NCI-H1436 treated with DMSO at 0.1 percent for 48 hours (cell line): ENCODE measurements at places on chromosomes 3 and 15.
A peak's percentile ranks its signal among the peaks of the same experiment; 100 is the strongest.

GRCh38 chr15:60760646-60761504 is 281.9 kb upstream of the ICE2 start:
- DNase-seq = no peak

GRCh38 chr15:45393851-45394250 is 15.5 kb upstream of the GATM start:
- no peak for DNase-seq

DNA sequence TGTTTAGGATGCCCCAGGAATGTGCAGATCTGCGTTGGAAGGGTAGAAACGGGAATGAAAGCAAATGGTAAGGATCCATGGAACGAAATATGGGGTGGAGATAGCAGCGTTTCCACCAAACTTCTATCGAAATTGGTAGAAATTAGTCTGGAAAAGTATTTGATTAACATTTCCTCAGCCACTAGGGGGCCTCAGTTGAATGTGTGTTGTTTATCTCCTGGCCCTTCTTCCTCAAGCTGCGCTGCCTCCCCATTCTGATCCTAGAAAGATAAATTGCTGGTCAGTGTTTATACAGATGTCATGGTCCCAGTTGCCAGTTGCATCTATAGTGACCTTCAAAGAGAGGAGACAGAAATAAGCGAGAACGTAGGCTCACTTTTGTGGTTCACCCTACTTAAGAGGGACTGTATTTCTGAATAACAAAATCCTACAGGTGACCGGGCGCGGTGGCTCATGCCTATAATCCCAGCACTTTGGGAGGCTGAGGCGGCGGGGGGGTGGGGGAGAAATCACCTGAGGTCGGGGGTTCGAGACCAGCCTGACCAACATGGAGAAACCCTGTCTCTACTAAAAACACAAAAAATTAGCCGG is 457.1 kb downstream of the SQOR start:
- DNase-seq = no peak

GRCh38 chr3:167480748-167481147 is 6.9 kb upstream of the SERPINI2 start:
- no peak for DNase-seq

- DNase-seq = no peak
These were observed 335.2 kb upstream of the MCTP2 start for GRCh38 chr15:93895976-93896770.

- DNase-seq = no peak
These were observed 5.2 kb downstream of the SETD5 start for GRCh38 chr3:9402410-9403228.

DNA sequence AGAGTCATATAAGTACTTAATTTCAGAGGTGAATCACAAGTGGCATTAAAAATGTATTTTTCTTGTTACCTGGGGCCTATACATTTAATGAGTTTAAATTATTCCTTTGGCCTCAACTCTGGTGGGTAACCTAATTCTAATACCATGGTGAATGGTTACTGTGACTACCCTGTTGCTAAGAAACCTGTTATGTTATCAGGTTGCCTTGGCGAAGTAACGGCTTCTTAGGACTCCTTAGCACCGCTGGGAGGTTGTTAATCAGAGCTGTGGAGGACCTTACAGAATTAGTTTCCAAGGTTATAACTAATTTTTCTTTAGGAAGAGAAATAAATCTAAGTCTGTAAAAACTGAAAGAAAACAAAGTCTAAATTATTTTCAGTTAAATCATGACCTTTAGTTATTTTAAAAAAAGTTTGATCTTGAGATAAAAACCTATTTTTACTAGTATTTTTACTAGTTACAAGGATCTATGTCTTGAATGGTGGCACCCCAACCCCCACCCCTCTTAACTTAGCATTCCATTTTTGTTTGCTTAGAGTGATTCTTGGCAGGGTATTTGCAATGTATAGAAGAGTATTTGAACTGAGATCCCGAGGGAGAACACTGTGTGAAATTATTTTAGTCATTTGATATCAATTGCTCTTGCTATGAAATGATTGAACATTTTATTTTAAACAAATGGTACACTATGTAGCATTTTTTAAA is 155.5 kb downstream of the FNDC3B start:
- peak; percentile 35 for DNase-seq

DNA sequence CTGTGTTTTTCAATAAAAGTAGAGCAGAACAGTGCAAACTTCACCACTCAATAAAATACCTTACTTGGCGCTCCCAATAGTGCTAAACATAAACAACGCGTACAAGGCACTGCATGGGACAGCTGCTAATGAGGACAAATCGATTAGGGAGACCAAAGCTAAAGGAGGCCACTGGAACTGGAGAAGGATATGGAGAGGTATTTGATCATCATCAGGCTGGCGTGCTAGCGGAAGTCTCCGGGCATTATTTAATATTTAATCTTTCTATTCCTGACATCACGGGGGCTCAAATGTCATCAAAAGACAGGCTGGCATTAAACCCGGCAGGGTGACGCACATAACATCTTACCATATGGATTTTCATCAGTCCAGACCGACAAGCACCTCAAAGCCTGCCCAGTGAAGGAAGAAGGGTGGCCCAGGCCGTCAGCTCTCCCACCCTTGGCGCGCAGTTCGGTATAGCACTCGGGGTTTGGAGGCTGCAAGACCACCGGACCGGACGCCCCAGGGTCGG is 604 bp downstream of the CCPG1 start:
- DNase-seq = no peak

- DNase-seq = no peak
These were observed 378.6 kb downstream of the MAGI1 start for GRCh38 chr3:65660000-65660598.

DNA sequence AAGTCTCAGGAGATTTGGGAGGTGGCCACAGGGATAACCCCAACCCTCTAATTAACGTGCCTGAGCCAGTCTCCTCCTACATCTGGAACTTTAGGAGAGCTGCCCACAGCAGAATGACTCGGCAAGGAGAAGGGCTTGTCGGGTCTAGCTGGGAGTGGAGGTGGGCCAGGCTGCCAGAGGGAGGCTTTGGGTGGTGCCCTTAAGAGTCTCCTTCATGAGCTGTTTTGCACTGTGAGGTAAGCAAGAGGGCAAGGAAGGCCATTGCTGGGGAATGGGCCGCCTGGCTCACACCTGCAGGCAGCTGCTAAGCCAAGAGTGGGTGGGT is 3.6 kb upstream of the TNK2 start:
- DNase-seq = no peak

DNA sequence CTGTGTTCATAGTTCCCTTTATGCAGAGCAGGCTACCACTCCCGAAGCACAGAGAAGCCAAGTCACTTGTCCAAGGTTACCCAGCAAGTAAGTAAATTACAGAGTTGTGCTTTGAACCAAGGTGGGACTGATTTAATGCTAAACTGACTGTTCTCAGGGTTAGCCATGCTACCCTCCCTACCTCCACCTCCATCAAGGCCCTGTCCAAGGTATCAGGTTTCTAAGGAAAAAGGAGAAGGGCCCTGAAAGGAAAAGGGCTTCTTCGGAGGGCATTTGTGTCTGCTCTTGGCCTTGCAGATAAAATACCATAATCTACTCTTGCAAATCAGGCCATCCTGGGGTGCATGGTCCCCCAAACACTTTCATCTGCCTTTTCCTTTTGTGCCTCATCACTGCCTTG is 288.1 kb upstream of the LRRFIP2 start:
- no peak for DNase-seq

DNA sequence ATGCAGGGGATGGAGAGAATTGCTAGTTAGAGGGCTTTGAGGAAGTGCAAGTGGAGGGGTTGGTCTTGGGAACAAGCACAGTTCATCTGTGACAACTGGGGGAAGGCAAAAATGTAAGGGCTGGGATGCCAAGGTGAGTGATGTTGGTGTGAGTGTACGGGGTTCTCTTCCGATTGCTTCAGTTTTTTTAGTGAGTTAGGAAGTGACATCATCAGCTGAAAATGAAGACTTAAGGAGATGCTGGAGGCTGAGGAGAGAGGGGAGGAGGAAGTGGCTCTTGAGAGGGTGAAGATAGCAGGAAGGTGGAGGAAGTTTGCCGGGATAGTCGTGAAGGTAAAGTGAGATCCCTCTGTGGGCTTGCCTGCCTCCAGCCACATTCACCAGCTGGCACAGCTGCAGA is 12.7 kb downstream of the TICRR start:
- DNase-seq = no peak

- DNase-seq = no peak
These were observed 10.0 kb upstream of the SRP14 start for GRCh38 chr15:40048926-40049475.

GRCh38 chr3:149245738-149246451 is 24.3 kb upstream of the CP start:
- DNase-seq = no peak

DNA sequence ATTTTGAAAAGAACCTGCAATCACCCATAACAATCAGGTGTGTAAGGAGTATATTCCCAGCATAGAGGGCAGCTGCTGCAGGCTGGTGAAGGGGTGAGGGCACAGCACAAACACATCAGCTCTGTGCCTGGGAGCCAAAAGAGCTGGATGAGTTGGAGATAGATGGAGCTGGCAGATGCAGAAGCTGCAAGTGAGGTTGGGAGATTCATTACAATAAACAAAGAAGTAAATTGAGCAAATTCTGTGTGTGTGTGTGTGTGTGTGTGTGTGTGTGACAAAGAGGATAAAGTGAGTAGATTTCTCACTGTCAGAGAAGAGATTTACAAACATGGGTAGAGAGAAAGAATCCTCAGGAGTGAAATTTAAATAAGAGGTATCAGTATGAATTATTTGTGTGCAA is 994.7 kb downstream of the EPHA3 start:
- DNase-seq = no peak

- DNase-seq = no peak
These were observed 41.0 kb downstream of the BCL2L10 start for GRCh38 chr15:52071570-52071969.

- DNase-seq = no peak
These were observed 96.5 kb upstream of the TSPAN3 start for GRCh38 chr15:77167406-77167805.

- no peak for DNase-seq
These were observed 61.5 kb upstream of the MEF2A start for GRCh38 chr15:99504071-99504822.

DNA sequence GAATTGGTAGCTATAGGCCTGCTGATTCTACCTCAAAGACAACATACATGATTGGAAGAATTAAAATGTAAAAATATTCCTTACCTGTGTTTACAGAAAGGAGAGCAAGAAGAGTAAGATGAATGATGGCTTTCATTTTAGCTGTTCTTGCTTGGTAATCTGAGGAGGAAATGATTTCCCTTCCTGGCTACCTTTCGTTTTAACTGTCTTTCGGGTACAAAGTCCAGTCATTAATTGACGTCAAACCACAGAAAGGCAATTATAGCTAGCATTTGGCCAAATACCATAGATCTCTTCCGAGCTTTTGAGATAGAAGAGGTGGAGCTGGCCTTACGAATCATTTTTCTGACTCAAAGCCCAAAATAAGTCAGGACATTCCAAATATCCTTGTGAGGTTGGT is at the start of gene MUC13:
Gene MUC13, minus strand, starts transcription at position 175 of the 400 bp plus-strand sequence. Its CDS starts 39 bp downstream, at position 136.
- no peak for DNase-seq

DNA sequence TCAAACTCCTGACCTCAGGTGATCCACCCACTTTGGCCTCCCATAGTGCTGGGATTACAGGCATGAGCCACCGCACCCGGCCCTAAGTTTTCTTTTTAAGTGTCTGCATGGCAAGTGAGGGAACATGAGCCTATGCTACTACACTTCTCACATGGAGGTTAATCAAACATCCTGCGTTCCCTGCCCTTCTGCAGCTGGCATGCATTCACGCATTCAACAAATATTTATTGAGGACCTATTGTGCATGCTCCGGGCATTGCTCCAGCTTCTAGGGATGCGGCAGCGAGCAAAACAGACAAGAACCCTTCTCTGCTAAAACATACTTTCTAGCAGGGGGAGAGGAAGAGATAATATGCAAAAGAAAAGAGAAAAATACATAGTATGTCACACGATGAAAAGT is 42.6 kb upstream of the ACKR4 start:
- DNase-seq = peak; percentile 24

DNA sequence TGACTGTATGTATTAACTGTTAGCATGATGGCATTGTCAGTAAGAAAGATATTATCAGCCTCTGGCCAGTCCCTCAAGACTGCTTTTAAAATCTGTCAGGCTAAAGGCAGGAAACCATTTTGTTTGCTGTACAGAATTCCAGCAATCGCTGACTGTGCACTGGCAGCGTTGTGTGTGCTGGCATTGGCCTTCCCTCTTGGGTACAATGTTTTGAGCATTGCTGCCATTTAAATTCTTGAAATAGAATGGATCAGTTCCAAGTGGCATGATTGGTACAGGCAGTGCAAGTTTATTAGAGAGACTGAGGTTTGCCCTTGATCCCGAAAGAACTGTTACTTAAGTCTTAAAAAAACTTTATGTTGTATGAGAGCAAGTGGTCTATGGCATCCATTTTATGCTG is 788.7 kb downstream of the OTOL1 start:
- DNase-seq = no peak

- DNase-seq = no peak
These were observed 75.8 kb downstream of the AAGAB start for GRCh38 chr15:67178569-67179210.

GRCh38 chr15:40782609-40783227 is 12.9 kb downstream of the C15orf62 start:
- no peak for DNase-seq

DNA sequence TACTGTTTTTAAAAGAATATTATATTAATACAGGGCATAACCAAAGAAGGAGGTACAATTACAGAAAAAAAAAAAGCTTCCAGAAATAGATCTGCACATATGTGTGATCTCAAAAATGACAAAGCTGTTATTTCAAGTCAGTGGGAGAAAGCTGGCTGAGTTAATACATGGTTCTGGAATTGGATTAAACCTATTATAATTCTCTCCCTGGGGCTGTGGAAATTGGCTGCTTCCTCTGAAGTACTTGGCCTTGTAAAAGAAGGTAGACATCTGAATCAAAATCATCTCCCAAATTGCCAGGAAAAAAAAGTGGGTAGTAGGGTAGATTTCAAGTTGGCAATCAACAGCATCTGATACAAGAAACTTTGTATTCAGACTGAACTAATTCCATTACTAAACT is 723.9 kb upstream of the ALCAM start:
- no peak for DNase-seq

DNA sequence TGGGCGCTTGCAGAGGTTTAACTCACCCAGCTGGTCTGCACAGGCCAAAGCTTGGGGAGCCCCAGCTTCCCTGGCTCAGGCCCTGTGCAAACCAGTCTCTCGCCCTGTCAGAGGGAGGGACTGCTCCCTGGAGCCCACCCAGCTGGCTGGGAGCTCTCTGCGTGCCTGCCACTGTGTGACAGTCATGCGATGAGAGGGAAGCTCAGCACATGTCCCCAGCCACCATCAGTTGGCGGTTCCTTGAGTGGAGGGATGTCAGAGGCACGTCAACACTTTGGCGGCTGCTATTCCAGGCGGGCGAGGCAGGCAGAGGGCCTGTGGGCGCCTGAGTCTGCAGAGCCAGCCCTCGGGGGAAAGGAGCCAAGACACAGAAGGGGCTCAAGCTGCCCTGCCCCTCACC is 324.6 kb downstream of the UACA start:
- DNase-seq = no peak

DNA sequence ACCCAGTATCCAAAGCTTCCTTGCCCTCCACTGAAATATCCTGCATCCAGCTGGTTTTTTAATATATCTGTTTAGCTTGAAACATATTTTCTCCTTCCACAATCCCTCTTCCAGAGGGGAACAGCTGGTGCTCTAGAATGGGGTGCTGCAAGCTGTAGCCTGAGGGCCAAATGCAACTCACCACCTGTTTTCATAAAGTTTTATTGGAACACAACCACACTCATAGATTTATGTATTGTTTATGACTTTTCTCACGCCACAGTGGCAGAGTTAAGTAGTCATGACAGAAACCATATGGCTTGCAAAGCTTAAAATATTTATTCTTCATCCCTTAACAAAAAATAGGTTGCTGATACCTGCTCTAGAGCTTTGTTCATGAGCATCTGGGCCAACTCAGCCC is 298.7 kb downstream of the CLSTN2 start:
- DNase-seq = no peak

- DNase-seq = no peak
These were observed 39.0 kb downstream of the RGMA start for GRCh38 chr15:93049914-93050578.
